ENCODE measurements at places on chromosomes 12 and 14. TPM values are rescaled to one million over a fixed set of nuclear protein-coding genes. Genes with fewer than 3 reads are reported as not detected.
A peak's percentile ranks its signal among the peaks of the same experiment; 100 is the strongest.

DNA sequence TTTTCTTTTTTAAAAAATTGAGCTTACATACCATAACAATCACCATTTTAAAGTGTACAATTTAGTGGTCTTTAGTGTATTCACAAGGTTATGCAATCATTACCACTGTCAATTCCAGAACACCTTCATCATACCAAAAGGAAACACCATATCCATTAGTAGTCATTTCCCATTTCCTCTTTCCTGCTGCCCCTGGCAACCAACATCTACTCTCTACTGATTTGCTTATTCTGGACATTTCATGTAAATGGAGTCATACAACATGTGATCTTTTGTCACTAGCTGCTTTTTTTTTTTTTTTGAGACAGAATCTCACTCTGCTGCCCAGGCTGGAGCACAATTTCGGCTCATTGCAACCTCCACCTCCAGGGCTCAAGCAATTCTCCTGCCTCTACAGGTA, 66.8 kb upstream of the CFL2 start:
- DNase-seq = peak; percentile 97

Gene GNG2
- total RNA-seq = 5.8 TPM

DNA sequence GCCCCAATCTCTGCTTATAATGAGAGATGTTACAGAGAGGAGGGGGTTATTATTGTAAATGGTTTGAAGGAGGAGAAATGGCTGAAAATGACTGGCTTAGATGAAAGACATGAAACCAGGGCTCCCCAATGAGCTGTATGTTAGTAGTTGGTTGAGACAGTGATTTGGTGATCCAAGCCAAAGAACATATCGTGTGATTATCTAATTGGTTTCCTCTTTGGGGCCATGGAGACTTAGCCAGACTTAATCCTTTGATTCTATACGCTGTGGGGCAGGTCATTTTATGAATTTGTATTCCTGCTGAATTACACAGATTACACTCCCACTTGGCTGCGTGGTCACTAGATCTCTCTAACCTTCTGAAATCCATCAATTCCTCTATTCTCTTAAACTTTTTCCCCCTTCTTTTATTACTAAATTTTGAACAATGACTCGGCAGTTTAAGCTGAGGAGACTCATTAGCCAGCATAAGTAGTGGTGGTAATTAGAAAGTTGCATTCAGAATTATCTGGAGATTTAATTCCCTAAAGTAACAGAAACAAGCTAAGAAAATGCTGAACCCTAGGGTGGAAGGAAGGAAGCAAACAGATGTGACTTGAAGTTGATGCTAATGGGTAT, 5.3 kb downstream of the TTC8 start:
- DNase-seq = no peak

- DNase-seq = no peak
Observed at GRCh38 chr12:12810553-12811021, 2.6 kb upstream of the DDX47 start.

- no peak for DNase-seq
Observed at GRCh38 chr14:104989236-104989950, 3.8 kb downstream of the CLBA1 start.

DNA sequence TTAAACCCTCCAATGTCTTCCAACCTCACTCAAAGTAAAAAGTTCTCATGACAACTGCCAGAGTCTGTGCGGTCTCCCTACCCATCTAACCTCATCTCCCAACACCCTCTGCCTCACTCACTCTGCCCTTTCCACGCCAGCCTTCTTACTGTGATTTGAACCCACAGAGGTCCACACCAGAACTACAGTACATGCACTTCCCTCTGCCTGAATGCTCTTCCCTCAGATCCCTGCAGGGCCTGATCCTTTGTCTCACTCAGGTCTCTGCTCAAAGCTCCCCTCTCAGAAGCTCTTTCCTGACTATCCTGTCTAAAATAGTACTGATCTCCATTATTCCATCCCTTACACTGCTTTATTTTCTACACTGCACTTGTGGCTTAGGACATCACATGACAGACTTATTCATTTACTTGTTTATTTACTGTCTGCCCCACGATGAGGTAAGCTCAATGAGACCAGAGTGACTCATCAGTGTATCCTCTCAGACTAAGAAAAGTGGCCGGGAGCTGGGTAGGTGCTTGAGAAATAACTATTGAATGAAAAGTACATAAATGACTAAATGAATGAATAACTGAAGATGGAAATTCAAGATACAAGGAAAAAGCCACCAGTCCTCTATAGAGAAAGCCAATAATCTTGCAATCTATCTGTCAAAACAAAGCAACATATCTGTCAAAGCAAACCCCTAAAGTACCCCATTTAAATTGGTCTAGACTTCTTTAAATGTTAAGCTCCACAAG, 17.1 kb downstream of the POMT2 start:
- peak; percentile 96 for DNase-seq

DNA sequence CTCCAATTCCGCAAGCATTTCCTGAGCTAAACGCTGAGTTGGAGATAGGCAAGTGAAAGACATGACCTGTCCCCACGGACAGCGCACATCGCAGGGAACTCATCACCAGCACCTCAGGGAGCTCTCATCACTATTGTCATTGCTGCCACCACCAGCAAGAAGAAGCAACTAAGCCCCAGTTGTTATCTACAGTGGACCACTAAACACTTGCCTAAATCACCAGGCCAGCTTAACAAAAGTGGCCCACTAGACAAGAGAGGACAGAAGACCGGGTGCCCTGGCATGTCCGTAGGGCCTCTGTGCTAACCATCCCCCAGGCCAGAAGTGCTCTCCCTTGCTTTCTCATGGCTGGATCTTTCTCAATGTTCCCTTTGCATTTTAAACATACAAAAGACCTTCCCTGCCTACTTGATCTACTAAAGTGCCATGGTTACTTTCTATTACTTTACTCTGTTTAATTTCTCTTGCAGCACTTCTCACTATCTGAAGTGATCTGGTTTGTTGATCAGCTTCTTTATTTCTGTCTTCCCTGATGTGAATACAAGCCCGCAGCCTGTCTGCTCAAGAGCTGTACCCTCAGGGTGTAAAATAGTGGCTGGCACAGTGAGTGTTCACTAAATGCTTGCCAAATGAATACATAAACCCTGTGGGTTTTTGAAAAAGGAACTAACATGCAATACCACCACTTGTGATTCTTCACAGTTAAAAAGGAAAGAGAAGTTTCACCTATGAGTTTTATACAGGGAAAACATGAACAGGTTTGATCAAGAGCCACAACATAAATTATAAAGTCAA, 60.9 kb upstream of the RFLNA start:
- no peak for DNase-seq

DNA sequence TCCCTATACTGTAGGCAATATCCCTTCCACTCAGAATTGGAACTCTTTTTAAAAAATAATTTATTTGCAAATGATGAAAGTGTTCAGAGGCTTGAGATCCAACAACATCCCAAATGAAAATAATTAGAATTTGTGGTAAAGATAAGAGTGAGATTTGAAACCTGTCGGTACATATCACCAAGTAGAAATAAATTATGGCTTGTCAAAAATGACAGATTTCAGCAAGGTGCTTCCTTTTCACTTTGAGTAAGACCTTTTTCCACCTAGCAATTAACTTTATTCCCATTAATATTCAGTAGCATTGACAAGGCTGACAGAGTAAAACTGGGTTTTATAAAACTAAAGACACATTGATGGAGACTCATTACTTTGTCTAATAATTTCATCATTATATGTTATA, 107.7 kb upstream of the PRKD1 start:
- no peak for DNase-seq

- no peak for DNase-seq
Observed at GRCh38 chr14:76330411-76331327, 45.3 kb upstream of the ESRRB start.

DNA sequence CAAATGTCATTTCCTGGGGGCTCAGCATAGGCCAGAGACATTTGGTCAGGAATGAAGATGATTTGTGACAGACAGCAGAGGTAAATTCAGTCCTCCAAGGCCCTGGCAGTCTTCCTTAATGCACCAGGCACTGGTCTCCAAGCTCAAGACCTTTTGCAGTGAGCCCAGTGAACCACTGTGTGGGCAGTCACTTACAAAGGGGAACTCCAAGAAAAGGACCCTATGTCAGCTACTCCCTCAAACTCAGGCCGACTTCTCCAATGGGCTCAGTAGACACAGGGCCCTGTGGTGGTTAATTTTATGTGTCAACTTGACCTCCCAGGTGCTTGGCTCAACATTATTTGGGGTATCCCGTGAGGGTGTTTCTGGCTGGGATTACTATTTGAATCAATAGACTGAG, 29.3 kb upstream of the PLEK2 start:
- no peak for DNase-seq

Gene PRPF39
- total RNA-seq = 17.7 TPM

Gene CLEC4D
- total RNA-seq = not detected

Gene CKB
- 1.5 TPM for total RNA-seq

Gene LRR1
- 16.1 TPM for total RNA-seq

DNA sequence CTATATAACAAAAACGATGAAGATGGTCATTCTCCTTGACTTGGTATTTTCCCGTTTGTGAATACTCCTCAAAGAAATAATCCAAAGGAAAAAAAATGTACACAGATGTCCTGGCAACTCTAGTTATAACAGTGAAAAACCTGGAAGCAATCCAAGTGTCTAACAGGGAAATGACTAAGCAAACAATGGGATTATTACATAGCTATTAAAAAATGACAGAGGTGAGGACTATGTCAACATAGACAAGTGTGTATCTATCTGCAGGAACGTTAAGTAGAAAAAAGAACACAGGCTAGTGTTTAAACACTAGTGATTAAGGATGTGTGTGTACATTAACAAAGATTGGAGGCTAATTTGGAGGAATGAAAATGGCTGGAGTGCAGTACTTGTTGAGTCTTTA, 5.9 kb upstream of the APOLD1 start:
- peak; percentile 99 for DNase-seq

GRCh38 chr14:60482743-60483142, 3.1 kb downstream of the C14orf39 start:
- DNase-seq = peak; percentile 1

Data from lung microvascular endothelial cell (primary cell).